ENCODE measurements at places on chromosomes 13 and 19.

DNA sequence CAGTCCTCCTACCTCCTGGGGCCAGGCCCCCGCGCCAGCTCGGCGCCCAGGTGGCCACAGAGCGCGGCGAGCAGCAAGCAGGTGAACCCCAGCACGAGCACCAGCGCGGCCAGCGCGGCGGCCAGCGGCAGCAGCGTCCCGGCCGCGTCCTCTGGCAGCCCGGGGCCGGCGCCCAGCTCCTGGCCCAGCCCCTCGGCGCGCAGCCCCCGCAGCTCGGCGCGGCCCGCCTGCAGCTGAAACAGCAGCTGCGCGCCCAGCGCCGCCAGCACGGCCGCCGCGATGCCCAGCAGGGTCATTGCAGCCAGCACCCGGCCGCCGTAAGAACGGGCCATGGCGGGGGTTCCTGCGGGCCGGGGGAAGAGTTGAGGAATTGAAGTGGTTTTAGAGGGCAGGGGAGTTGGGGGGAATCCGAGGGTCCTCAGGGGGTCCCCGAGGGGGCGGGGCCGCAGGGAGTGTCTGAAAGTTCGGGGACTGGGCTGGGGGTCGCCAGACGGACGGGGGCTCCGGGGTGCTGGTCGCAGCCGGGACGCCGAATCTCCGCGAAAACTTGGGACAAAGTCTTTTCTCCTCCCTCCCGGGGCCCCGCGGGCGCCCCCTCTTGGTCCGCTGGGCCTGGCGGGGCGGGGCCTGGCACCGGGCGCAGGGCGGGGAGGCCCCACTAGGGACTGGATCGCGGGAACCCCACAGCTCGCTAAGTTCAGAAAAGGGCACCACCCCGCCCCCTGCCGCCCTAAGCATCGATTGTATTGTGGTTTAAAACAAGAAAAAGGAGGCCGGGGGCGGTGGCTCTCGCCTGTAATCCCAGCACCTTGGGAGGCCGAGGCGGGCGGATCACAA, at the start of gene TMEM221:
TMEM221 (minus strand) TSS at position 538 of the 837 bp plus-strand sequence; CDS start at position 332, 206 bp downstream.
- DNase-seq = peak; percentile 67

DNA sequence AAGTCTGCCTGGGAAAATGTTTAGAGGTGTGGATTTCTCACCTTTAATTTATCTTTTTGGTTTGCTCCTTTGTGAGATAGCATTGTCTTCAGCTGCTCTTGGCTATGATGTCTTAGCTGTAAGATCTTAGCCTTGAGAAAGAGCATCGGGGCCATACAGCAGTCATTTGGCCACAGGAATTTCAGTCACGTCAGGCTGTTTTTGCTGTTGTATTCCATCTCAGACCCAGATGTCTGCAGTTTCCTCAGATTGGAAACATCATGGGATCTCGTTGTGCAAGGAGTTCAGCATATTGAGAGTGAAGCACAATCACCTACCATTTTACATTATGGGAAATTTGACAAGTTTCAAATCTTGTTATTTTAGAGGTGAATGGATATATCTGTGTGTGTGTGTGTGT, 89.3 kb upstream of the C1QTNF9B start:
- DNase-seq = no peak

GRCh38 chr13:24664726-24665409, 15.3 kb upstream of the ATP12A start:
- DNase-seq = no peak

DNA sequence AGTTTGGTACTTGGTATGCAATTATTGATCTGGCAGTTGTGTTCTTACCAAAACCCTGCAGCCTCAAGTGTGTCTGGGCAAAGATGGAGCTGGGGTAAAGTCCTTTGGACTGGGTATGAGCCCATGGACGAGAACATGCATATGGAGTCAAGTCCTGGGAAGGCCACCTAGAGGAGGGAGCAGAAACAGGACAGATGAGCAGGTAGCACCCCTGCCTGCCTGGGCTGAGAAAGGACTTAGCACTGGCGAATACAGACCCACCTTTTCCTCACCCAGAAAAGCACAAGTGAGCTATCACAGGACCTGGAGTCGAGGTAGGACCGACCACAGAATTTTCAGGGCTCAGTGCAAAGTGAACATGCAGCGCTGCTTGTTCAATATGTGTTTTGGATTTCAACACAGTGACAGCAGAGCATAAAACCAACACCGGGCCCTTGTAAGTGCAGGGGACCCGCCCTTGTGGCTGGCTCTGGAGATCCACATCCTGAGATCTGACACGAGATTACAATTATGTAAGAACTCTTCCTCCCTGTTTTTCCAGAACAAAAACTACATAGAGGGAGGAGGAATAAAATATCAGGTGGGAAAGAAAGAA, 25.9 kb downstream of the IGFL2 start:
- no peak for DNase-seq

DNA sequence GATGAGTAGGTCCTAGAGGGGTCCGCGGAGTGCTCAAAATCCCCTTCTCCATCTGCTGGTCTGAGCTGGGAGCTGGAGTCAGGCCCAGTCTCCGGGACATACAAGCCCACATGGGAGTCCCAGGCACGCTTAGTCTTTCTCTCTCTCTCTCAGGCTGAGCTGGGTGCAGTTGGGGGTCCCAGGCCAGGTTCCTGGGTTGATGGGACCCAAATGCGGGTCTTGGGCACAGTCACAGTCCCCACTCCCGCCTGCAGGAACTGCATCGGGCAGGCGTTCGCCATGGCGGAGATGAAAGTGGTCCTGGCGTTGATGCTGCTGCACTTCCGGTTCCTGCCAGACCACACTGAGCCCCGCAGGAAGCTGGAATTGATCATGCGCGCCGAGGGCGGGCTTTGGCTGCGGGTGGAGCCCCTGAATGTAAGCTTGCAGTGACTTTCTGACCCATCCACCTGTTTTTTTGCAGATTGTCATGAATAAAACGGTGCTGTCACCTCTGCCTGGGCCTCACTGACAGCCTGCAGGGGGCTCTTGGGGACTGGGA, 23.8 kb downstream of the CYP4F12 start:
- DNase-seq = no peak

Measured in CD8-positive, alpha-beta memory T cell (primary cell).